Stimulated activated naive CD4-positive, alpha-beta T cell treated with Interleukin-2 at 50 U/mL for 16 hours (primary cell): ENCODE measurements at places on chromosomes 2 and 18.

DNA sequence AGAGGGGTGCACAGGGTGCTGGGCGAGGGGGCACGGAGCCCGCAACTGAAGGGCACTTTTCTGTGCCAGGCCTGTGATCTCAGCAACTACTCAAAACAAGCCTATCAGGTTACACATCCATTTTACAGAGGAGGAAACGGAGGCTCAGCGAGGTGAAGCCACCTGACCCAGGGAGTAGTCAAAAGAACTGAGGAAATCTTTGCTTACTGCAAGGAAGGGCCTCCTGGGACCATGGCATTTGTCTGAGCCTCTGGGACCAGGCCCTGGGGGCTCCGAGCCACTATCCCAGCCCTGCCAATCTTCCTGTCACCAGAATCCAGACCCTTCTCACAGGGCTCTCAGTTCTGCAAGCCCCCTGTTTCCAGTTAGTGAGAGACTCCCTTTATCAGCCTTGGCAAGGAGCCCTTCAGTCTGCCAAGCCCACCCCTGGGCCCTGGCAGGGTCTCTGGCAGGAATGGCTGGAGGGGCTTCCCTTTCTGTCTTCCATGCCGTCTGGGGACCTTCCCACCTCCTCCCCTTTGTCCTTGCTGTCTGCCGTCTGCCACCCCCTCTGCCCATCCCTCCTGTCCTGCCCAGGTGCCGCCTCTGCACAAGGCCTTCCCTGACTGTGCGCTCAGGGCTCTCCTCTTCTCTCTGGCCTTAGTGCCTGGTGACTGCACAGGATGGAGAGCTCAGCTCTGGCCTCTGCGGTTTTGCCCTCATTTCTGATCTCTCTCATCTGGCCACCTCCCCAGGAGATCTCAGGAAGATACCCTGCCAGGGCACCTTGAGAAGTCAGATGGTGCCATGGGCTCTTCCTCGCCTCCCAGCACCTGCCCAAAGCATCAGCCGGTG lies 194.7 kb upstream of the GLI2 start:
- no peak for DNase-seq

- DNase-seq, result no peak
Observed at GRCh38 chr2:23654756-23655155, 269.8 kb downstream of the KLHL29 start.

DNA sequence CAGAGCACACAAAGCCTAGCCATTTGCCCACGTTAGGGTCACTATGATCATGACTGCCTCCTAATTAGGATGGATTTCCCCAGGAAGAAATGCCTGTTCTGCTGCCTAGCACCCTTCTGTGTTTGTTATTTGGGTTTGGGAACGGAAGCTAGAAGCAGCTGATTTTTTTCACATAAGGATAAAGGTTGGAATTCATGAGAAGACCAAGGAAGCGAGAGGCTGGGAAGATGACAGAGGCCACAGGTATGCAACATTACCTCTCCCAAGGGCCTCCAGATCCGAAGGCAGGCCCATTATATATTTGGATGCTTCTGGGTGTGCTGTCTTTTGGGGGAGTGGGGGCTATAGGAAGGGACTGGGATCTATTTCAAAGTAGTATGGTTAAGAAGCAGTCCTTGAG lies 204.7 kb downstream of the FBXO15 start:
- no peak for DNase-seq

DNA sequence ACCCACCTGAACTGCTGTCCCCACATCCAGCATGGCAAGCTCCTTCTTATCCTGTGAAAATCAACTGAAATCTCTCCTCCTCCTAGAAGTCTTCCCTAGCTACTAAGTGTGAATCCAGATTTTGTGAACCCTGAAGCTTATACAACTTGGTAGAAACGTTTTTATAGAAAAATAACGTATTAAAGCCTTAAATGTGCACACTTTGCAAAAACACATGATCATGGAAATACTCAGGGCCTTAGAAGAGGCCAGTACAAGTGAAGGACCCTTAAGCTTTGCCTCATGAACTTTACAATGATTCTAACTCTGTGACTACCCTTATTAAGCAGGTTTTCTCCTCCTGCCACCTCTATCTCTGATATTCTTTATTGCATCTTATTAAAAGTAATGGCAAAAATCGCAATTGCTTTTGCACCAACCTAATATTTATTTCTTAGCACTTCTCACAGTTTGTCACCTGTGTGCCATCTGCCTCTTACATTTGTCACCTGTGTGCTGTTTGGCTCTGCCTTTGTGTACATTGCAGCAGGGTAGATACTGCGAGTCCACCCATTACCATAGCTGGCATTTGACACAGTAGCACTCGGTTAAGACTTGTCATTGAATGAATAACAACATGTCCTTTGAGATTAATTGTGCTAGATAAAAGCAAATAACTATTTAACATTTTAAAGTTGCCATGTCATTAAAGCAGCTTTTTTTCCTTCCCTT lies 42.2 kb downstream of the FRZB start:
- no peak for DNase-seq

DNA sequence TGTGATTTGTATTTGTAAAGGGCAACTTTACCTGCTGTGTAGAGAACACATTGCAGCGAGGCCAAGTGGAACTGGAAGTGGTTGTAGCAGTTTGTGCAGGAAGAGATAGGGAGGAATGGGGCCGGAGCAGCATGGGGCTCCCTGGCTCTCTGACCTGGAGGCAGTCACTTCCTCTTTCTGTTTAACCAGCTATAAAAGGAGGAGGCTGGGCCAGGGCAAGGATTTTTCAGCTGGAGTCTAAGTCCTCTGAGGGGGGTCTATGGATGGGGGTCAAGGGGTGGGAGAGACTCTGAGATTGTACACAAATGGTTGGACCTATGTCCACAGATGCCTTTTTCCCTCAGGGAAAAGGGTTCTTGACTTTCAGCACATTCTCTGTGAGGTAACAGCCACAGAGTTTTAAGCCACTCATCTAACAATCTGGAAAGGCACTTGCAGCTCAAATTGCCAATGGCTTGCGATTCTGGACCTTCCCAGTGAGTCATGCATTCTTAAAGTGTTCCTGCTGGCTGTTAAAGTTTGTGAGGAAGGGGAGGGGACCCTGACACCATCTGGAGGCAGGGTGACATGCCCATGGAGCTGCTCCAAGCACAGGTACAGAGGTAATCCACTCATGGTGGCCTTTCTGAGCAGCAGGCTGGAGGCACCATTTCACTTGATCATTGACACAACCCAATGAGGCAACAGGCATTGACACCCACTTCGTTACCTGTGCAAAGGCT lies 347.0 kb downstream of the CYRIA start:
- no peak for DNase-seq

- DNase-seq, result no peak
Observed at GRCh38 chr18:41798879-41799278, 156.2 kb upstream of the PIK3C3 start.
